ENCODE measurements at places on chromosomes 2 and 18. TPM values are rescaled to one million over a fixed set of nuclear protein-coding genes. Genes with fewer than 3 reads are reported as not detected.

CAVIN2 gene
- total RNA-seq, result 3.2 TPM

NCKAP5 gene
- not detected for total RNA-seq

BOLL gene
- not detected for total RNA-seq

SEMA4C gene
- 37.9 TPM for total RNA-seq

ZBTB7C gene
- total RNA-seq, result not detected

LOXHD1 gene
- total RNA-seq, result not detected

CNDP1 gene
- not detected for total RNA-seq

DLX2 gene
- 5.0 TPM for total RNA-seq

CRYGD gene
- not detected for total RNA-seq

ZC3H15 gene
- total RNA-seq, result 114 TPM

FAM228A gene
- 0.18 TPM for total RNA-seq

ONECUT2 gene
- not detected for total RNA-seq

ZNF892 gene
- total RNA-seq, result 2.5 TPM

MERTK gene
- 11.3 TPM for total RNA-seq

PCARE gene
- not detected for total RNA-seq

ACTG2 gene
- total RNA-seq, result not detected
